Type B pancreatic cell (in vitro differentiated cells): ENCODE measurements at places on chromosomes 16 and 17.
A peak's percentile ranks its signal among the peaks of the same experiment; 100 is the strongest.

GRCh38 chr16:62224646-62225209 lies 188.5 kb upstream of the CDH8 start:
- DNase-seq, result no peak

DNA sequence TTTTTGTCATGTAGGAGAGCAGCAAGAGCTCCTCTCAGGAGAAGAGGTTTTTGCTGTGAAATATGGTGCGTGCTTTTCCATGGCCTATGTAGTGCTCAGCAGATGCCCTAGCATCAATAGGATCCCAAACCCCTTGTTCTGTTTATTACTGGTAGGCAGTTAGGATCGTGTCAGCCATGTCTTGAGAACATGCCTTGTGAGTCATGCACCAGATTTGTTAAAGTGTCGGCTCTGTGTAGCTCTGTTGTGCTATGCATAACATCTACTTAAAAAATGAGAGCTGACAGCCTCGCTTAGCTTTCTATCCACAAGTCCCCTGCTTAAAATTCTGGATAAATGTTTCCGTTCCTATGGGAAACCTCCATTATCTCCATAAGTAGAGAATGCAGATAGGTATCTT lies 4.4 kb upstream of the EIF4A3 start:
- DNase-seq, result no peak

DNA sequence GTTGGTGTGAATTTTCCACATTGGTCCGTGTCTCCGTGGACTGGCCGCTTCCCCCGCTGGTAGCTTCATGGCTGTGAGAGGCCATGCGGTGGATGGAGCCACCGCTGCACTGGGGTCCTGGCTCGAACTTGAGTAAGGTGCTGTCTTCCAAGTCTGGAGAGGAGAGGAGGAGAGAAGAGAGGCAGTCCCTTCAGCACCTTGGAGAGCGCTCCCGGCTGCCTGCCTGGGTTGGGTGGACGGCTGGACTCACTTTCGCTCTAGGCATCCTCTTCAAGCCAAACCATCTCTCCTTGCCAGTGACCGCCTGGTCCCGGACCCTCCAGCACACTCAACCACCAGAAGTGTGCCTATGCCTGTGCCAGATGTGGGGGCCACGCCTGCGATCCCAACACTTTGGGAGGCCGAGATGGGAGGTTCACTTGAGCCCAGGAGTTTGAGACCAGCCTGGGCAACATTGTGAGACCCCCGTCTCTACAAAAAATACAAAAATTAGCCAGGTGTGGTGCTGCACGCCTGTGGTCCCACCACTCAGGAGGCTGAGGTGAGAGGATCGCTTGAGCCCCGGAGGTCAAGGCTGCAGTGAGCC lies 6.2 kb downstream of the JPH3 start:
- DNase-seq, result peak; percentile 84

- no peak for DNase-seq
These were observed 67.8 kb downstream of the GOSR1 start for GRCh38 chr17:30545024-30545423.
